Activated CD4-positive, alpha-beta T cell treated with anti-CD3 and anti-CD28 coated beads, Interleukin-2, amount 50 U/mL, for 1 hour (primary cell): ENCODE measurements at places on chromosomes 3 and 15.

DNA sequence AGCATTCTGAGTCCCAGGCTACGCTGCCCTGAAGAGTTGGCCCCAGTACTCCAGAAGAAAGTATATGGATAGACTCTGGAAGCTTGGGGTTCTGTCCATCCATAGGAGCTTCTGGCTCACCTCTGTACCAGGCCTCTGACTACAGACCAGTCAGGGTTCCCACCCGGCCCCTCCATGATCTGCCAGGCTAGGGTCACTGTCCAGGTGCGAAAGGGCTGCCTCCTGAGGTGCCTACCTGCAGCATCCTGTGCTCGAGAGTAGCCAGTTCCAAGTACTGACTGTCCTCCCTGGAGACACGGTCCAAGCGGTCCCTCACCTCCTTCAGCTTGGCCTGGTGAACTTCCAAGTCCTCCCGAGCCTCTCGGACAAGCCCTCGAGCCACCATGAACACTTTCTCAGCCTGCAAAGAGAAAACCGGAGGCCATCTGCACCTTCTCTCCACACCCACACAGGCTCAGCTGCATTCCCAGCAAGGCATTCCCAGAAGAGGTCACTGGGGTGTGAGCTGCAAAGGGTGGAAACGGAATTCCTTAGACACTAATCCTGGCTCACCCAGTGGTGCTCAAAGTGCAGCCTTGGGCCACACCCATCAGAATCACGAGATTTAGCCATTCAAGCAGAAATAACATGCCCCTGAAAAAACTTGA, 3.7 kb upstream of the PLXNB1 start:
- no peak for DNase-seq

DNA sequence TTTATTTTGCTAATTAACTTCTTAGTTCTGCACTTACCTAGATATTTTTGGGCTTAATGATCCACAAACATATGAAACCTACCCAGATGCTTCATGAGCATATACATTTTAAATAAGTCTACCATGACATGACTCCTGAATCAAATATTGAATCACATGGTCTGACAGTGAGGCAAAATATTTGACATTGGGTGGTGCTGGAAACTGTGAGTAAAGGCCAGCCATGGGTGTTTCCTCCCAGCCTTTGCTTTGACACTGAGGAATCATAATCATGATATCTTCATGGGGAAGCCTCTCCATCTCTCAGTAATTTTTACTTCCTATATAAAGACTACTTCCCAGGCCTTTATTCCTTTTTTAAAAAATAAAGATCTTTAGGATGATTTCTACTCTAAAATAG, 22.8 kb upstream of the SSR3 start:
- no peak for DNase-seq

GRCh38 chr3:189320511-189320910, 148.7 kb downstream of the TPRG1 start:
- no peak for DNase-seq

DNA sequence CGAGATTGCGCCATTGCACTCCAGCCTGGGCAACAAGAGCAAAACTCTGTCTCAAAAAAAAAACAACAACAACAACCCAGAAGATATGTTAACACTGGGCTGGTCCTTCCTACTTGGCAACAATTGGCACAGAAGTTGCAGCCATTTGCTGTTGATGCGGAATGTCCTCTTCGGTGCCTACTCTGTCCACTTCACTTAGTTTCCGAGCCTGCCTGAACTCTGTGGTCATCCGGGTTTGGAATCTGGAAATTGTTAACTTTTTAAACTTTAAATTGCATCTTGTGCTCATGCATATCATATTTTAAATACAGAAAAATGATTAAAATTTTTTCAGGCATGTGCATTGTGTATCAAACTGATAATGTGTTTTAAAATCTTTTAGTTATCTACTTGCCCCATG, 81.5 kb downstream of the FNDC3B start:
- DNase-seq = no peak

- DNase-seq = no peak
These were observed 15.7 kb downstream of the ACAN start for GRCh38 chr15:88818920-88819319.

DNA sequence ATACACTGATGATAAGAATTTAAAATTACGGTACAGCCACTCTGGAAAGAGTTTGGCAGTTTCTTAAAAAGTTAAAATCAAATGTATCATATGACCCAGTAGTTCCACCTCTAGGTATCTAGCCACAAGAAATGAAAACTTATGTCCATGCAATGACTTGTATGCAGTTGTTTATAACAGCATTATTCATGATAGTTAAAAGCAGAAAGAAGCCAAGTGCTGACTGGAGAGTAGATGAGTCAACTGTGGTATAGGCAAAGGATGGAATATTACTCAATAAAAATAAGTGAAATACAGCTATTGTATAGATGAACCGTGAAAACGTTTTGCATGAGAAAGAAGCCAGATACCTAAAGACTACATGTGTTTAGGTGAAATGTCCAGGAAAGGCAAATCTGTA, 14.8 kb downstream of the GPR87 start:
- DNase-seq = no peak

DNA sequence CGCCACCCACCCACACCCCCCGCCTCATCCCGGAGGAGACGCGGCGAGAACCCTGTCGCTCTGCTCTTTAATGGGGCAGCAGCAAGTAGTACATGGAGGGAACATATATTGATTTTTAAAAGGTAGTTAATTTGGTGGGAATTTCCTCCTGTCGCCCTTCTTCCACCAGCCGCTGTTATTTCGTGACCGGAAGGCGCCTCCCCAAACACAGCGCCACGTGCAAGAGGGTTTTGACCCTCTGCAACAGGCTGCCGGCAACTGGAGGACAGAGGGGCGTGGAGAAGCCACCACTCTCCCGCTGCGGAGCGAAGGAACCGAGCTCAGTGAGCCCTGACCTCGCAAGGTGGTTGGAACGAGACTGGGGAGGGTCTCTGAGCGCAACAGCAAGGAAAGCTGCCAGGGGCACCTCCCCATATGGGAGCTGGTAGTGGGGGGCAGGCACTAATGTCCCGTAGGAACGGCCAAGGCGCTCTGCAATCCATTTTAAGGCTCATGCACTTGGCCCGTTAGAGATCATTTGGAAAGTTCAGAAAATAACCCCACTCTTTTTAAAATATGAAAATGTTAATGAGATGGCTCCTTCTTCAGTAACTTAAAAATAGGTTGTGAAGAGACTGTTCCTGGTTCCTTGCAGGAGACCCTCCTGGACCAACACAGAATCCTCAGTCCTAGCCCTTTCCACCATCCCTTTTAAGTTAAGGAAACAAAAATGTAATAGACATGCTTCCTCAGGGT, 4.3 kb downstream of the ONECUT1 start:
- DNase-seq = no peak

DNA sequence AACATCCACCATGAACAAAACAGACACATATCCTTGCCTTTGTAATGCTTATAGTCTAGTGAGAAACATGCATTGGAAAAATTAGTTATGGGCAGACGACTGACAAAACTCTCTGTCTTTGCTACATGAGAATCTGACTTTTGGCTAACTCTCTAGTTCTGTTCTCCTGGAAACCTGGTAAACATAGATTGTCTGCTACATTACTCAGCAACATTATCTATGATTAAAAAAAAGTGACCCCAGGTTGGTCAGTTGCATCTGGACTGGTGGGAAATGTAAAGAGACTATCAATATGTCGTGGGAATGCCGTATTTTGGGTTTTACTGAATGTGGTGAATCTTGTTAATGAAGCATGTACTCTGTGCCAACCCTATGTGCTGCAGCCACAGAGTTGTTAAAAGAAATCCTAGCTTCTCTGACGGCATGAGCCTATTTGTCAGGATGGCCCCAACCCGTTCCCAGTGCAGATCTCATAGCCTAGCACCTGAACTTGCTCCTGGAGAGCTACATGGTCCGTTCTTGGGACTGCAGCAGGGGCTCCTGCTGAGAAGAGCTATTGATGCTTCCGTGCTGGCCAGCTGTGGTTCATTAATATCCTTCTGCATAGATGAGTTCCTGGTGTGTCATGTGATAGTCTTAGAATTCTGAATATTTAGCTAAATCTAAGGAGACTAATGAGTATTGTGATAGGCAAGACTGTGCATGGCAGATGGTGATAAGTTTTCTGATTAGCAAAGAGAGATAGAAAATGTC, 311.7 kb upstream of the ZNF717 start:
- DNase-seq = no peak

GRCh38 chr3:28765194-28765593, 416.6 kb upstream of the AZI2 start:
- no peak for DNase-seq

GRCh38 chr3:11384074-11384473, 111.9 kb downstream of the ATG7 start:
- no peak for DNase-seq

DNA sequence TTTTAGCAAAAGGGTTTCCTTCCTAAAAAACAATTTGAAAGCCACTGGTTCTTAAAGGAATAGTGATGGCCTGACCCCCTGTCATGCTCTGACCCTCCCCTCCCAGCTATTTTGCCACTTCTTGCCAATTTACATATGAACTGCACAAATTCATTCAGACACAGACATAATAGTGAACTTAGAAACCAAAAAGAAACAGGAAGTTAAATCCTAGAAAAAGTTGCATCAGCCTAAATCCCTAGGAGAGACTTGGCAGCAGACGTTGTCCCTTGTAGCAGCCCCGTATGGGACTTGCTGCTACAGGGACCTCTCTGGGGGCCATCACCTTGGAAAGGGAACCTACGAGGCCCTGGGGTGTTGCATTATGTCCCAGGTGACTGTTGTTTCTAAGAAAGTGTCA, 14.3 kb upstream of the PDE8A start:
- no peak for DNase-seq

DNA sequence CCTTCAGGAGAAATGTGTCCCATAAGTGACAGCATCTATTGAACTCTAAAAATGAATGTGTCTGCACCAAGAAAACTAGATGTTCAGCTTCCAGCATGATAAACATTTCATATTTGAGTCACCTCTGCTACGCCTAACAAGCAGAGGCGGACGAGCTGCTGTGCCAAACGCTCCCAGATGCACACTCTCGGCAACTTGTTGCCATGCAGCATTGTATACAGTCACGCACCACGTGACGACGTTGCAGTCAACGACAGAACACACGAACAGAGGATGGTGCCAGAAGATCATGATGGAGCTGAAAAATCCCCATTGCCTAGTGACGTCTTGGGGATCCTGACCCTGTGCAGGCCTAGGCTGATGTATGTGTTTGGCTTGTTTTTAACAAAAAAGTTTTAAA, 137.5 kb downstream of the XXYLT1 start:
- peak; percentile 45 for DNase-seq

GRCh38 chr15:61092361-61093157, 136.5 kb downstream of the RORA start:
- DNase-seq = no peak

DNA sequence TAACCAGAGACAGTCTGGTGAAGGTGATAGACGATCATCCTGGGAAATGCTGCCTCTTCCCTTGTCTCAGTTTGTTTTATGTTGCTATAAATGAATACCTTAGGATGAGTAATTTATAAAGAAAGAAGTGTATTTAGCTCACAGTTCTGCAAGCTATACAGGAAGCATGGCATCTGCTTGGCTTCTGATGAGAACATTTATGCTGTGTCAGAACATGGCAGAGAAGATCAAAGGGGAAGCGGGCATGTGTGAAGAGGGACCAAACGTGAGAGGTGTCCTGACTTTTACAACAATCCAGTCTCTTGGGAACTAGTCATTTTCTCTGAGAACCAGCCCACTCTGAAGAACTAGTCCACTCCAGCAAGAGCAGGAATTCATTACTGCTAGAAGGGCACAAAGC, 9.6 kb downstream of the CMC1 start:
- DNase-seq = no peak

GRCh38 chr3:66907136-66907535, 91.0 kb upstream of the KBTBD8 start:
- DNase-seq = no peak

GRCh38 chr3:124402791-124403190, 327.5 kb upstream of the UMPS start:
- DNase-seq = no peak

- DNase-seq = no peak
These were observed 473.6 kb downstream of the SI start for GRCh38 chr3:164604687-164605086.

DNA sequence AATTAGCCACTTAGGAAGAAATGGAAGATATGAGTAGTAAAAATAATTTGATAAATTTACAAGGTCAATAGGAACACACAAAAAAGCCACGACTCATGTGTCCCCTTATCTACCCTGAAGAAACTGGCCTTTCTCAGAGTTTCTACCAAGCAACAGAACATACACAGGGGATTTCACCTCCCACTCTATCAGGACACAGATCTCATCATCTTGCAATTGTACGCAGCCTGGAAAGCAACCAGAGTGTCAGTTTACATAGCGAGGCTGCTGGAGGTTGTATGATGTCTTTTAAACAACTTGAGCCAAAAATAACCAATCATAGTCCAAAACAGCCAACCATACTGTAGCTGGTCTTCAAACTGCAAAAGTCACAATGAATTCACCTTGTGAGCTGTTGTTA, 19.7 kb upstream of the LMOD3 start:
- no peak for DNase-seq

DNA sequence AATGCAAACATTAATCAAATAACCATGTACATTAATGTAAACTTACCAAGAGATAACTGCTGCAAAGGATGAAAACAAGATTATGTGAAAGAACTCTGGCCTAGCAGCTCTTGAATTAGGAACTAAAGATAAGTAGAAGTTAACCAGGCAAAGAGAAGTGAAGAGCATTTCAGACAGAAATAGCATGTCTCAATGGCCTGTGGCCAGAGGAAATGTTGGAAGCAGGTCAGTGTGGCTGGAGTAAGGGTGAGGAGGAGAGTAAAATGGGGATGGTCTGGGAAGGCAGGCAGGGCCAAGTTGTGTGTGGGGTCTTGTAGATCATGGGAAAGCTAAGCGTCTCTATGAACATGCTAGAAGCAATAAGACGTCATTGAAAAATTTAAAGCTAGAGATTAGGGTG, 192.4 kb downstream of the CADPS start:
- DNase-seq = no peak

- DNase-seq = no peak
These were observed 14.6 kb upstream of the ATP10A start for GRCh38 chr15:25877681-25878080.

DNA sequence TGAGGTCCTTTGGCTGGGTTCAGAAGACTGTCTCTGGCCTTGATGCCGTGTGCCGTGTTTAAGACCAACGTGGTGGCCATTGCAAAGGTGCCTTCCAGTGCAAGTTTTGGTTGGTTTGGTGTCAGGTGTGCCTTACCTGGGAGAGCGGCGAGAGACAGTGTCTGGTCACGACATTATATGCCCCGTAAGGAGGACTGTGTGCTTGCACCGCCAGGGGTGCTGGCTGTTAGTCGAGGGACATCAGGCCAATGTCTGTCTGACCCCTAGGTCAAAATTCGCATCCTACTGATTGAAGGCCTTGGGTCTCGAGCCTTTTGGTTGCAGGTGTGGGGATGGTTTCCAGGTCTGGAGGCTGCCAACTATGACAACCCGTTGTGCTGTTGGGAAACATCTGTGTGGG, 111.9 kb downstream of the SNRPN start:
- DNase-seq = no peak
